ENCODE measurements at places on chromosomes 16 and 17.

GRCh38 chr16:66258916-66259845 lies 107.3 kb upstream of the CDH5 start:
- no peak for DNase-seq

DNA sequence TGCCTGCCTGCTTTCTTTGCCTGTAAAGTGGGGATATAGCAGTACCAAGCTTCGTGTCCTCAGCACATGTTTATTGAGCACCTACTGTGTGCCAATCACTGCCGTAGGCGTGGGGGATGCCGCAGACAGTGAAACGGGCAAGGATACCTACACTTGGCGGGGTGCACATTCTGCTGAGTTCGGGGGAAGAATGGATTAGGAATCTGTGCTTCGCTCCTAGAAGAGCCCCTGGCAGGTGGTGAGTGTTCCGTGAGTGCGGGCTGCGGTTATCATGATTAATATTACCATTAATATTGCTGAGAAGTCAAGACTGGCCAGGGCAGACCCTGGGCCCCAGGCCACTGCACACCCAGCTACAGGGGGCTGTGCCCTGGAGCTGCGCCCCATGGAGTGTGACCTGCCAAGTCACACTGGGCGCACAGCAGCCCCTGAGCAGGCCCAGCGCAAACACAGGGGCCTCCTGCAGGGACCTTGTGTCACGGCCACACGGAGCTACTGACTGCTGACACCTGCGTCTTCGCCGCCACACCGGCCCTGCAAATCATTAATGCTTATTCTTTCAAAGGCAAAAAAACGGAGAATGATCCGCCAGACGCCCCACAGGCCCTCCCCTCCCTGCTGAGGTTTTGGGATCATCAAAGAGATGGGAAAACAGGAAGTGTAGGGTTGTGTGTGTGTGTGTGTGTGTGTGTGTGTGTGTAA lies 213.4 kb upstream of the GSE1 start:
- no peak for DNase-seq

DNA sequence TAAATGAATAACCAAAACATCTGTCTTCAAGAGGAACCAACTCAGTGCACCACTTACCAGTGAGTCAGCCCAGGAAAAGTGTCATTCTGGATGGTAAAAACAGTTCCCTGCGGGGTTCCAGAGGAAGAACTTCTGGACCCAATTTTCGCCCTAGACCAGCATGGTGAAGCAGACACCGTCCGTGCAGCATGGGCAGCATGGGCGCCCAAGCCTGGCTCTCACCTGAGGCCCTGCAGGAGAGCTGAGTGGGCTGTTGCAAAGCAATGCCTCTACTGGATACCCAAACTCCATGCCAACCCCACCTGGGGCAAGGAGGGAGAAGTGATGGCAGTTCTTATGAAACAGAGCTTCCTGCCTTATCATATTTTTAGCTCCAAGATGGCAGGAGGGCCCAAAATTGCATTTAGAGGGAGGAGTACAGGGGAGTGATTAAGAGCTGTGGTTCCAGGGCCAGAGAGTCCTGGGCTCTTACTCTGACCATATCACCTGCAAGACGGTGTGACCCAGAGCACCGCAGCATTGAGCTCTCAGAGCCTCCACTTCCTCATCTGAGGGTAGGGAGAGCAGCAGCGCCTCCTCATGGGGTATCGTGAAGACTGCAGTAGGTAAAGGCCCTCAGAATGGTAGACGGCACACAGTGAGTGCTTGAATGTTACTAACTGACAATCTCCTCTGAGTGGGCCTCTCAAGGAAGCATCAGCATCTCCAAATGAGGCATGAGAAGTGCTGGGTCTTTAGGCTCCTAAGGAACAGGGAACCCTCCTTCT lies 16.6 kb upstream of the INPP5K start:
- no peak for DNase-seq

- no peak for DNase-seq
Observed at GRCh38 chr17:39450051-39450450, 1.0 kb downstream of the MED1 start.

- DNase-seq = no peak
Observed at GRCh38 chr17:71176331-71176730, 944.5 kb upstream of the SOX9 start.

DNA sequence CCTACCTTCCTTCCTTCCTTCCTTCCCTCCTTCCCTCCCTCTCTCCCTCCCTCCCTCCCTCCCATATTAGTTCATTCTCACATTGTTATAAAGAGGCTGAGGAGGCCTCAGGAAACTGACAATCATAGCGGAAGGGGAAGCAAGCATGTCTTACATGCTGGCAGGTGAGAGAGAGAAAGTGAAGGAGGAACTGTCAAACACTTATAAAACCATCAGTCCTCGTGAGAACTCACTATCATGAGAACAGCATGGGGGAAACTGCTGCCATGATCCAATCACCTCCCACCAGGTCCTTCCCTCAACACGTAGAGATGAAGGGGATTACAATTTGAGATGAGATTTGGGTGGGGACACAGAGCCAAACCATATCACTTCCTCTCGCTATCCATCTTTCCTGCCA lies 281.6 kb upstream of the FOXF1 start:
- no peak for DNase-seq

DNA sequence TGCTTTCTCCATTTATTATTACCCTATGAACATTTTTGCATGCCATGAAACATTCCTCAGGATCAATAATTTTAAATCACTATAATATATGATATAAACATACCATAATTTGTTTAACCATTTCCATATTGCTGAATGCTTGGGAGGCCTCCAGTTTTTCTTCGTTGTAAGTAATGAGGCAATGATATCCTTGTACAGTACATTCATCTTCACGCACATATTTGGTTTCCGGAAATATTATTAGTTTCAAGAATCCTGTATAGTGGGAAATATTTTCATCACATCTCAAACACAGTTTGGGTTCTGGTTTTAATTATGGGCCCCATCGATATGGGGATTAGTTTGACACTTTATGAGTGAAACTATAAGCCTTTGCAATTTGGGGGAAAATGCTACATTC lies 135.4 kb downstream of the HS3ST3B1 start:
- DNase-seq = no peak

- no peak for DNase-seq
Observed at GRCh38 chr16:81647527-81647926, 131.6 kb upstream of the PLCG2 start.
